Spleen (tissue), 13 donors: ENCODE measurements at places on chromosomes 3 and 15. TPM values are rescaled to one million over a fixed set of nuclear protein-coding genes. Genes with fewer than 3 reads are reported as not detected.

- no peak overlapping the region for H3K4me3 ChIP-seq
- DNase-seq: no peak
- H3K27me3 ChIP-seq: no peaks in the 10 kb centered on the region
Observed at GRCh38 chr3:150396491-150396890, 11.6 kb upstream of the TSC22D2 start.

Gene IL16
- total RNA-seq: 159 TPM

Gene NPTN
- 102 TPM for total RNA-seq

GRCh38 chr3:187264911-187265310 is 26.6 kb downstream of the MASP1 start:
- H3K36me3 ChIP-seq: no peaks in the 10 kb centered on the region
- H3K4me1 ChIP-seq: no peaks in the 10 kb centered on the region

Gene SLC51A
- total RNA-seq: 3.0 TPM

GRCh38 chr3:126127452-126127851 is 43.5 kb upstream of the SLC41A3 start:
- peaks cover 8% of the 10 kb centered on the region for H3K4me1 ChIP-seq
- DNase-seq: peak; percentile 56
- H3K27me3 ChIP-seq: no peaks in the 10 kb centered on the region

DNA sequence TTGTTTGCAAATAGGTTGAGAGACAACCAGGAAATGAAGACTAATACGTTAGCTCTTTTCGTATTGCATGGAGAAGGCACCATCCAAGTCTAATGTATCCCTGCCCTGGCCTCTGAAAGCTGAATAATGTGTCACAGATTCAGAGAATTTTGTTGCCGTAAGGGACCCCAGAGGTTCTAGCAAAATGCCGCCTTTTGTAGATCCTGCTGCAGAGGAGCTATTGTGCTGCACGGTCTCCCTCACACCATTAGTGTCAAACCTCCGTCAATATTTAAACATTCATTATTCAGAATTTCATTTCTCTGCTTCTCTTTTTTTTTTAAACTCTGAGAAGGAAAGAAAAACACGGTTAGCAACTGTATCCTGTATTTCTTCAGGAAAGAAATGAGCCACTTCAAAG is 238.7 kb downstream of the EPHB1 start:
- H3K36me3 ChIP-seq: no peaks in the 10 kb centered on the region
- no peaks in the 10 kb centered on the region for H3K4me1 ChIP-seq
- no peak overlapping the region for H3K27ac ChIP-seq
- no peak for DNase-seq

Gene ISY1
- total RNA-seq: 33.8 TPM

DNA sequence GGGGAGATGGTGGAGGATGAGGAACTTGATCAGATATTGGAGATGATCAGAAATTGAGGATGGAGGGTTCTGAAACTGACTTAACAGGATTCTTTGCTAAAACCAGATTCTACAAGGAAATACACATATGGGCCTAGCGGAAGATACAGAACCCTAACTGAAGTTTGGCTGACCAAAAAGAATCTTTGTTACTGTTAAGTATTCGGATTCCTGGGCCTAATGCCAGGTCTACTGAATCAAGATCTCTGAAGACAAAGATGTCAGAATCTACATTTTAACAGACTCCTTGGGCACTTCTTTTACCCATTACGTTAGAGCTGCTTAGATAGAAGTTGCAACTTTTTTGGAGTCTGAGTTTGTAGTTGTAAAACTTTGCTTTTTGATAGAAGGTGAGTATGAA is 137.7 kb downstream of the FNDC3B start:
- no peaks in the 10 kb centered on the region for H3K36me3 ChIP-seq
- no peaks in the 10 kb centered on the region for H3K27me3 ChIP-seq
- DNase-seq: no peak
- no peak overlapping the region for H3K4me3 ChIP-seq
- peak overlapping the region; percentile 60 for H3K27ac ChIP-seq
- peaks cover 7% of the 10 kb centered on the region for H3K4me1 ChIP-seq

Gene SIDT1
- 42.9 TPM for total RNA-seq

DNA sequence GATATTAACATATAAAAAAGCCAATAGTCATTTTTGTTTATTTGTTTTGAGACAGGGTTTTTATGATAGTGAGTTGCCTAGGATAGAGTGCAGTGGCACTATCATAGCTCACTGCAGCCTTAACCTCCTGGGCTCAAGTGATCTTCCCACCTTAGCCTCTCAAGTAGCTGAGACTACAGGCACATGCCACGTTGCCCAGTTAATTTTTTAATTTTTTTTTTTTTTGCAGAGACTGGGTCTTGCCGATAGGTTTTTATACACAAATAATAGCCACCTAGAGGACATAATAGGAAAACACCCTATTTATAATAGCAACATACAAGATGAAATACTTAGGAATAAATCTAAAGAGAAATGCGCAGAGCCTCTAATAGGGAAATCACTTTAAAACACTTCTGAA is 13.3 kb downstream of the EIF3J start:
- DNase-seq: no peak
- H3K4me3 ChIP-seq: no peak overlapping the region
- H3K27me3 ChIP-seq: no peaks in the 10 kb centered on the region
- H3K4me1 ChIP-seq: peaks cover 42% of the 10 kb centered on the region
- no peak overlapping the region for H3K27ac ChIP-seq
- peaks cover 3% of the 10 kb centered on the region for H3K36me3 ChIP-seq

- H3K4me3 ChIP-seq: no peak overlapping the region
- no peak overlapping the region for H3K27ac ChIP-seq
- H3K36me3 ChIP-seq: no peaks in the 10 kb centered on the region
- DNase-seq: no peak
- no peaks in the 10 kb centered on the region for H3K4me1 ChIP-seq
- H3K27me3 ChIP-seq: no peaks in the 10 kb centered on the region
Observed at GRCh38 chr3:148074946-148075345, 622.8 kb upstream of the AGTR1 start.
